Mesothelial cell of epicardium (in vitro differentiated cells): ENCODE measurements at places on chromosomes 6 and 20. TPM values are rescaled to one million over a fixed set of nuclear protein-coding genes. Genes with fewer than 3 reads are reported as not detected.

GRCh38 chr20:22556565-22557056, 27.8 kb downstream of the FOXA2 start:
- no peaks in the 10 kb centered on the region for H3K4me1 ChIP-seq
- H3K4me3 ChIP-seq = no peak overlapping the region
- DNase-seq = no peak

GRCh38 chr6:97060254-97060653, 135.7 kb downstream of the KLHL32 start:
- H3K27me3 ChIP-seq = peaks cover 7% of the 10 kb centered on the region
- peaks cover 2% of the 10 kb centered on the region for H3K4me1 ChIP-seq
- no peak overlapping the region for H3K27ac ChIP-seq
- DNase-seq = no peak

- H3K4me1 ChIP-seq = peaks cover 14% of the 10 kb centered on the region
- H3K27ac ChIP-seq = no peak overlapping the region
- H3K27me3 ChIP-seq = no peaks in the 10 kb centered on the region
Observed at GRCh38 chr20:50995506-50995905, 27.4 kb downstream of the KCNG1 start.

DNA sequence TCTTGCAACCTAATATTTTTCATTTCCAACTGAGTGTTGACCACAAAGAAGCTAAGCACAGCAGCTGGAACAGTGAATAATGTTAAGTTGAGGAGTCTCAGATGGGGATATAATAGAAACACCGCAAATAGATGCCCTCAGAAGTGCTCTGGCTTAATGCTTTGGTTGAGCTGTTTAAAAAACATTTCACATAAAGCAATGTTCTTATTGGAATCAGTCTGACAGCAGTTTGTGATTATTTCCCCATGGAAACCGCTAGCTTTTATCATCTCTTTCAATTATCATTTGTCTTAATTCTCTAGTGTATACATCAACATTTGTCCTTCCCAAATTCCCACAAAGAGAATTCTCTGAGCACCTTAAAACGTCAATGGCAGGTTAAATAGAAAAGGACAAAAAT, 30.8 kb downstream of the METTL24 start:
- no peak for DNase-seq
- no peak overlapping the region for H3K4me3 ChIP-seq
- H3K27me3 ChIP-seq = no peaks in the 10 kb centered on the region
- peaks cover 97% of the 10 kb centered on the region for H3K4me1 ChIP-seq
- no peaks in the 10 kb centered on the region for H3K36me3 ChIP-seq

GRCh38 chr6:13407709-13408695, 79.4 kb downstream of the GFOD1 start:
- H3K4me3 ChIP-seq = no peak overlapping the region
- no peak overlapping the region for H3K27ac ChIP-seq
- no peaks in the 10 kb centered on the region for H3K36me3 ChIP-seq
- no peak for DNase-seq
- peaks cover 33% of the 10 kb centered on the region for H3K4me1 ChIP-seq
- H3K27me3 ChIP-seq = no peaks in the 10 kb centered on the region

CST3 gene
- 127 to 138 TPM (median 130 TPM) in 3 replicates for total RNA-seq

GLP1R gene
- not detected in 3 replicates for total RNA-seq

OPRL1 gene
- 2.2 to 2.6 TPM (median 2.5 TPM) in 3 replicates for total RNA-seq

MAS1 gene
- not detected in 3 replicates for total RNA-seq

IPCEF1 gene
- total RNA-seq = 0.76 to 1.5 TPM (median 1.0 TPM) in 3 replicates
